ENCODE measurements at places on chromosomes 12 and 14.

DNA sequence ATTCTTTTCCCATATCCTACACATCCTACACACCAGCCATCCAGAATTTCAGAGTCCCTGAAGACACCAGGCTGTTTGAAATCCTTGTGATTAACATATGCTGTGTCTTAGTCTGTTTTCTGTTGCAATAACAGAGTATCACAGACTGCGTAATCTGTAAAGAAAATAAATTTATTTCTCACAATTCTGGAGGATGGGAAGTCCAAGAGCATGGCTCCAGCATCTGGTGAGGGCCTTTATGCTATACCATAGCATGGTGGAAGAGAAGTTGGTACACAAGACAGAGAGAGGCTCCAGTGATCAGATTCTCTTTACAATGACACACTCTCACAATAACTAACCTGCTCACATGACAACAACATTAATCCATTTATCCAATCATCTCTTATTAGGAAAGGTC, 4.1 kb downstream of the ART4 start:
- DNase-seq = no peak

DNA sequence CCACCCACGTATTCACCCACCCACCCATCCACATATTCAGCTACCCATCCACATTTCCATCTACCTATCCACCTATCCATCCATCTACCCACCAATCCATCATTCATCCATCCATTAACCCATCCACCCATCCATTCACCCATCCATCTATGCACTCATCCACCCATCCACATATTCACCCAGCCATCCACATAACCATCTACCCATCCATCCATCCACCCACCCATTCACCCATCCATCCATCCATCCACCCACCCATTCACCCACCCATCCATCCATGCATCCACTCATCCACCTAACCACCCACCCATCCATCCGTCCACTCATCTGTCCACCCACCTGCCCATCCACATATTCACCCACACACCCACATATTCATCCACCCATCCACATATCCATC, 70.5 kb downstream of the LGMN start:
- no peak for DNase-seq

DNA sequence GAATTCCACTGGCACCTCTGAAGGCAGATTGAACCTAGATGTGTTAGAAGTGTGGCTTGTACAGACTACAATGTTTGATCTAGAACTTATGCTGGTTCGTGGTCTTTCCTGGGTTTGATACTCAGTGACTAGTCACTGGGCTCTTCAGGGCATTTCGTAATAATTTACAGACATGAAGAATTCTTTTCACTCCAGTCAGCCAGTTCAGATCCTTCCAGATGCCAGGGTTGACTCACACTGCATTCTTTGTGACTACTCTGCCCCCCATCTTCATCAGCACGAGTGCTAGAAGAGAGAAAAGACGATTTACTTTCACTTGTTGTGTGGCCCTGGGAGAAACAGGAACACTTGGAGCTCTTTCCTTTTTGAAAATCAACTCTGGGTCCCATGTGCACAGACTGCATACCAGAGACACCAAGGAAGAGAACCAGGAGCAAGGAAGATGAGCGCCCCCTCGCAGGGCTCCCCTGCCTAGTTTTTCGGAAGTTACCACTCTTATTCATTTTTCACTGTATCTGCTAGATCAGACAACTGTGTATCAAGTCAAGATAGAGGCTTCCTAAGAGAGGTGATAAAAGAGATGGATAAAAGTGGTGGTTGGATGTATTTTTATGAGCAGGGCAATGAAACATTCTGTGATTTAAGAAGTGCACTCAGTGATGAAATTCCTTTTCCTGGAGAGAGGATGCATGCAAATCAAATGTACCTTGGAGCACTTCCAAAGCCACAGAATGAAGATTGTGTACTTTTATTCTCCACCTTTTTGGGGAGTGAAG, 33.5 kb upstream of the EVL start:
- DNase-seq = no peak

GRCh38 chr14:96783915-96784224, 13.3 kb upstream of the VRK1 start:
- DNase-seq = no peak

- DNase-seq = no peak
Observed at GRCh38 chr14:67955261-67955660, 135.7 kb downstream of the RAD51B start.

- DNase-seq = no peak
Observed at GRCh38 chr12:109331301-109331952, 16.3 kb upstream of the MYO1H start.

DNA sequence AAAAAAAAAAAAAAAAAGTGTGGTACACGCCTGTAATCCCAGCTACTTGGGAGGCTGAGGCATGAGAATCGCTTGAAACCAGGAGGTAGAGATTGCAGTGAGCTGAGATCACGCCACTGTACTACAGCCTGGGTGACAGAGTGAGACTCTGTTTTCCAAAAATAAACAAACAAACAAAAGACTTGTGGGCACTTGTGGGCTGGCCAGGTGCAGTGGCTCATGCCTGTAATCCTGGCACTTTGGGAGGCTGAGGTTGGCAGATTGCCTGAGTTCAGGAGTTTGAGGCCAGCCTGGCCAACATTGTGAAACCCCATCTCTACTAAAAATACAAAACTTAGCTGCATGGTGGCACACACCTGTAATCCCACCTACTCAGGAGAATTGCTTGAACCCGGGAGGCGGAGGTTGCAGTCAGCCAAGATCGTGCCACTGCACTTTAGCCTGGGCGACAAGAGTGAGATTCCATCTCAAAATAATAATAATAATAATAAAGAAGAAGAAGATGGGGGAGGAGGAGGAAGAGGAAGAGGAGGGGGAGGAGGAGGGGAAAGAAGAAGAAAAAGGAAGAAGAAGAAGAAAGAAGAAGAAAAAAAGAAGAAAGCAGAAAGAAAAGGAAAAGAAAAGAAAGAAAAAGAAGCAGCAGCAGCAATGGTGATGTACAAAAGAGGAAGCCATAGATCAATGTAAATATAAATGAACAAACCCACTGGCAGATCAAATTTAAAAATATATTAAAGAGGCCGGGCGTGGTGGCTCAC, 27.9 kb upstream of the CCNT1 start:
- DNase-seq = no peak

DNA sequence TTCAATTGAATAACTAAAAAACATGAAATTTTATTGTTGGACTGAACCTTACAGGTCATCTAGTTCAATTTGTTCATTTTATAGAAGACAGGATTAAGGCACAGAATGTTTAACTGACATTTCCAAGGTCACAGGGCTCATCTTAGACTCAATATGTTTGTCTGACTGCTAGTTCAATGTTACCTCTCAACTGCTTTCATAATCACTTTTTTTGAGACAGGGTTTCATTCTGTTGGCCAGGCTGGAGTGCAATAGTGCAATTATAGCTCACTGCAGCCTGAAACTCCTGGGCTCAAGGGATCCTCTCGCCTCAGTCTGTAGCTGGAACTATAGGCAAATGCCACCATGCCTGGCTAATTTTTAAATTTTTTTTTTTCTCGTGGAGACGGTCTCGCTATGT, 24.4 kb upstream of the ITGA5 start:
- DNase-seq = no peak

- no peak for DNase-seq
Observed at GRCh38 chr12:80041692-80042091, 57.6 kb upstream of the OTOGL start.

DNA sequence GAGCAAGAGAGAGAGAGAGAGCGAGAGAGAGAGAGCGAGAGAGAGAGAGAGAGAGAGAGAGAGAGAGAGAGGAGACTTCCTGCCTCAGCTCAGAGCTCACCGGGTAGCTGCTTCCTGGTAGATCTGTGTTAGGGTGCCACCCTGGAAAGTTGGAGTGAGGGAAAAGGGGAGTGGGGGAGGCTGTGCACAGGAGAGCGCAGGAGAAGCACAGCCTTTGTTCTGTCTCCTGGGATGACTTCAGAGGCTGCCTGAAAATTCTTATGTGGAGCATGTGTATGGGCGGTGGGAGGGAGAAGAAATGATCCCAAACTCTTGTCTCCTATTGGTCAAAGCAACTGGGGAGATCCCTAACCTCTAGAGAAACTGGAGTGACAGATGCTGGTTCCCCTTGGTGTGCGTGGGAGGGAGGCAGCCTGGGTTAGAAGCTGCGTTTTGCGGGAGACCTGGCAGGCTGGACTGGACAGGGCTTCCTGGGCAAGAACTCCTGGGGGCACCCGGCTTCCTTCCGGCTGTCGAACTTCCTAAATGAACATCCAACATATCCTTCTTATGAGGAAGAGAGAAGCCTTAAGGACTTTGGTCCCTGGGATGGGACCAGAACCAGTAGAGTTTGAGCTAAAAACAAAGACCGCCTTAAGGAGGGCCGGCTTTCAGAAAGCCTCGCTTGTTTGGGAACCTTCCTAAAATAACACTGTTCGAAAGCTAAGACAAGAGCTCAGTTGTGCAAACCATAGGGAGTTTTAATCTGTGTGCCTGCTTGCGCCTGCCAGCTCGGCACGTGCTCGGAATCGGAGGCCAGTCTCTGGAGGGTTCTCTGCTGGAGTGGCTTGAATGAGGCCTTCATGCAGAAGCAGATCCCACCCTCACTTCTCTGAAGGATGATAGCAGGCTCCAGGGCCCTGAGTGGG, 30.4 kb upstream of the BEGAIN start:
- DNase-seq = peak; percentile 37

DNA sequence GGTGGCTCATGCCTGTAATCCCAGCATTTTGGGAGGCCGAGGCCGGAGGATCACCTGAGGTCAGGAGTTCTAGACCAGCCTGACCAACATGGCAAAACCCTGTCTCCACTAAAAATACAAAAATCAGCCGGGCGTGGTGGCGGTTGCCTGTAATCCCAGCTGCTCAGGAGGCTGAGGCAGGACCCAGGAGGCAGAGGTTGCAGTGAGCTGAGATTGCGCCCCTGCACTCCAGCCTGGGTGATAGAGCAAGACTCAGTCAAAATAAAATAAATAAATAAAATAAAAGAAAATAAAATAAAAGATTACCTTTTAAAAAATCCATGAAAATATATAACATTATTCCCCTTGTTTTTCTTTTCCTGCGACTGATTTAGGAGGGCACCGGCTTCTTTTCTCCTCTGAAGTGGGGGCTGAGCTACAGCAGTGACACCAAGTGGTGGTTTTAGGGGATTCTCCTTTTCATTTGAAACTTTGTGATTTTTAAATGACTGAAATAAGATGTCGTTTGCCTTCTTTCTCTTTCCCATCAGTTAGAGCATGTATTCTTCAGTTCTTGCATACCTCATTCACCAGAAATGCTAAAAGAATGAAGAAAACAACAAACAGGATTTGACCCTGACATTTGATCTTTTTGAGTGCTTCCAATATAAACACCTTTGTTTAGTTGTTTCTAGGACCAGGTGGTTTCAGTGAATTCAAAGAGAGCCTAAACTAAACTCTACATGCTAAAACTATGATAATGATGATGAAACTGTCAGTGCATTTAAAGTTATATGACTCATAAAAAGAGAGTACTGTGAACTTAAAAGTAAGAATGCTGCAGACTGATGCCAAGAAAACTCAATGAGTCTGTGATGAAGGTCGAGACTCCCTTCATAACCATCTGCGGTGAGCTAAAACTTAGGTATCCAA, 22.6 kb upstream of the PKP2 start:
- no peak for DNase-seq

GRCh38 chr12:87406926-87407325, 622.3 kb downstream of the C12orf50 start:
- no peak for DNase-seq

DNA sequence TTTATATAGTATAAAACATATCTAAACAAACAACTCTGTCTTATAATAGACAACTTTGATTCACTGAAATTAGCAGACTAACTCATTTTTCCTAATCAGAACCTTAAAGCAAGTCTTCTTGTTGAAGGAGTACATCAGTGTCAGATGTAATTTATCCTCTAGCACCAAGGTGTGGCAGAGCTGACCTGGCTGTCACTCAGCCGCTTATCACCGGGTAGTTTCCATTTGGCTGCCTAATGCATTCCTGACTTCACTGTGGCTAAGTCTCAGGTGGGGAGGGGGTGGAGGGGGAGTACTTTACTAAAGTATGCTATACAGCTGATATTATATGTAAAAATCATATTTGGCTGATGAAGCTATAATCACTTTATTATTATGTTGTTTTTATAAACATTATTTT, 339.9 kb upstream of the RGS6 start:
- DNase-seq = no peak

DNA sequence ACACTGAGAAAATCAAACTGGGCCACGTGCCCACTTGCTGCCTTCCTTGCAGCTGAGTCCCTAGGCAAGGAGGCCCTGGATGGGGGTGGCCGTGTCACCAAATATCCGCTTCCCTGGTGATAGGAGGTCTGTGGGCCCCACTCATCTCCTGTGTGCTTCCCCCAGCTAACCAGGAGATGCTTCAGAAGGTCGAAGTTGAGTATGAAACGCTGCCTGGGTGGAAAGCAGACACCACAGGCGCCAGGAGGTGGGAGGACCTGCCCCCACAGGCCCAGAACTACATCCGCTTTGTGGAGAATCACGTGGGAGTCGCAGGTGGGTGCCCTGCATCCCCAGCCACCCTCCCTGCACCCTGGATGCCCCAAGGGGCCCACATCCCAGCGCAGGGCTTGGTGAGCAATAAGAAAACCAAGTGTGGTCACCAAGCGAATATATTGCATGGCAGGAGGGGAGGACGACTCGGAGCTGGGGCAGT, 6.8 kb upstream of the SIVA1 start:
- DNase-seq = no peak

DNA sequence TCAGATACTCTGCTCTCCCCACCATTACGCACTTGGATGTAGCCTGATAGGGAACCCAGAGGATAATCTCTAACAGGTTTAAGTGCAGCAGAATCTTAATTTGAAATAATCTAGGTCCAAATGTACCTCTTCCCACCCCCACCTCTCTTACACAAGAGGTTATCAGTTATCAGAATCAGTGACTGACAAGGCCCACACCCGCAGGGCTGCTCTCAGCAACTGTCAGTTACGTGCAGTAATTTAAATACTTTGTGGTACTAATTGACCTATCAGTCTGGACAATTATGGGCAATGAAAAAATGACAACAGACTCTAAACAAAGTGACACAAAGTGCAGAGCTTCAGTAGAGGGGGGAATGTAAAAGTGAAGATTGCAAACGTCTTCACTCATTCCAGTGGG, 74.0 kb downstream of the CLIP1 start:
- DNase-seq = no peak

- DNase-seq = no peak
Observed at GRCh38 chr12:58588770-58589169, 331.5 kb downstream of the LRIG3 start.

DNA sequence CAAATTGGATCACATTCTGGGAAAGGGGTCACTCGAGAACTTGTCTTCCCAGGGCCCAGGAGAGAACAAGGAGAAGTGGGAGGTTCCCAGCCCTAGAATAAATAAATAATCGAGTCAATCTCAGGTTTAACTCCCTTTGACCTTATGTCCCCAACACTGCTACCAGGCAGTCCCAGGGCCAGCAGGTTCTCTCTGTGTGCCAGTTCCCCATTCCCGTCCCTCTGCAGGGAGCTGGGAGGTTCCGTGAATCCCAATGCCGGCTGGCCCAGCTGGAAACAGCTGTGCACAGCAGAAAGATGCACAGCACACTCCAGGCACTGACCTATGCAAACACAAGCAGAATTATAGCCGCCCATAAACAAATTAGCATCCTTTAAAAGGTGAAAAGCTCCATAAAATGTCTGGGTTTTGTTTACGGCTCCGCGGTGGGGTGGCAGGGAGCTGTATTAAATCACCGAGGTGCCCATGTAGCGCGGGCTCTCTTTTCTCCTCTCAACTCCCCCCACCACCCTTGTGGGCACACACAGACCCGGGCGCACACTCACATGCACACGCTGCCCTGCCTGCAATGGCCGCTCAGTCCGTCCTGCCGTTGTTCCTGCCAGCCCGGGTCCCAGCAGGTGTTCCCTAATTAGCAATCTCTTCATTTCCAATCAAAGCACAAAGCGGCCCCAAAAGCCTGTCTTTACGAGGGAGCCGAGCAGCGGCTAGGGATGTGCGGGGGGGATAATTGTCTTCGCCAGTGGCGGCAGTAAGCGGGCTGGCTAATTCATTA, 46.6 kb upstream of the ESRRB start:
- DNase-seq = no peak
